ENCODE measurements at places on chromosomes 6 and 20. TPM values are rescaled to one million over a fixed set of nuclear protein-coding genes. Genes with fewer than 3 reads are reported as not detected.

GRIK2 gene
- total RNA-seq = not detected

GSTA2 gene
- not detected for total RNA-seq

HLA-DRA gene
- 2,785 TPM for total RNA-seq

ZNF341 gene
- 9.1 TPM for total RNA-seq

LAMA2 gene
- not detected for total RNA-seq

AGPAT4 gene
- 6.1 TPM for total RNA-seq

SLC12A5 gene
- not detected for total RNA-seq

MDC1 gene
- 87.4 TPM for total RNA-seq

SSTR4 gene
- not detected for total RNA-seq

ZNF512B gene
- total RNA-seq = 10.4 TPM

MUC22 gene
- total RNA-seq = not detected

SOX4 gene
- total RNA-seq = 5.4 TPM

WFDC5 gene
- total RNA-seq = not detected

SAMD10 gene
- total RNA-seq = 12.7 TPM

AKAP12 gene
- 0.15 TPM for total RNA-seq

BFSP1 gene
- total RNA-seq = not detected

TSPYL1 gene
- 98.9 TPM for total RNA-seq

GFOD1 gene
- total RNA-seq = 44.6 TPM

RAB22A gene
- 21.1 TPM for total RNA-seq

GUCA1A gene
- total RNA-seq = not detected

SESN1 gene
- total RNA-seq = 15.8 TPM

TNNC2 gene
- not detected for total RNA-seq

C6orf136 gene
- 37.2 TPM for total RNA-seq

RRAGD gene
- total RNA-seq = 2.7 TPM

All from B cell (primary cell).